ENCODE measurements at places on chromosomes 1 and 21.

GRCh38 chr1:110053552-110054428 is 16.7 kb downstream of the ALX3 start:
- no peak overlapping the region for H3K27ac ChIP-seq
- H3K4me1 ChIP-seq, result peaks cover 7% of the 10 kb centered on the region
- H3K27me3 ChIP-seq, result no peaks in the 10 kb centered on the region

- peak overlapping the region; percentile 96 for H3K4me3 ChIP-seq
- H3K36me3 ChIP-seq, result peaks cover 24% of the 10 kb centered on the region
- no peaks in the 10 kb centered on the region for H3K27me3 ChIP-seq
Observed at GRCh38 chr1:53327182-53327913, 522 bp downstream of the LRP8 start.

GRCh38 chr1:41795205-41795762 is 123.4 kb downstream of the HIVEP3 start:
- no peak for ATAC-seq
- H3K4me3 ChIP-seq, result no peak overlapping the region
- H3K27ac ChIP-seq, result peak overlapping the region; percentile 51
- H3K27me3 ChIP-seq, result no peaks in the 10 kb centered on the region
- H3K4me1 ChIP-seq, result peaks cover 44% of the 10 kb centered on the region

DNA sequence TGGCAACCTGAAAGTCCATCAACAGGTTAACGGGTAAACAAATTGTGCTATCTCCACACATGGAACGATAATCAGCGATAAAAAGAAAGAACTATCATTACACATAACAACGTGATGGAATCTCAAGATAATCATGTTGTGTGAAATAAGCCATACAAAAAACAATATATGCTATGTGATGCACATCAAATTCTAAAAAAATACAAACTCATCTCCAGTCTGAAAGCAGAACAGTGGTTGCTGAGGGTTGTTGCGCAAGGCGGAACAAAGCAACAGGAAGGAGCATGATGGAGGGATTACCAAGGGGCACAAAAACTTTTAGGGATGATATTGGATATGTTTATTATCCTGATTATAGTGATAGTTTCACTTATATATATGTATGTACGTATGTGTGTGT is 324.8 kb downstream of the VAV3 start:
- H3K27ac ChIP-seq, result no peak overlapping the region
- no peaks in the 10 kb centered on the region for H3K4me1 ChIP-seq
- H3K36me3 ChIP-seq, result peaks cover 61% of the 10 kb centered on the region
- no peaks in the 10 kb centered on the region for H3K27me3 ChIP-seq
- H3K4me3 ChIP-seq, result no peak overlapping the region

GRCh38 chr1:101394041-101394440 is 157.2 kb downstream of the S1PR1 start:
- peaks cover 25% of the 10 kb centered on the region for H3K4me1 ChIP-seq
- ATAC-seq, result no peak
- H3K27ac ChIP-seq, result no peak overlapping the region
- no peaks in the 10 kb centered on the region for H3K36me3 ChIP-seq

DNA sequence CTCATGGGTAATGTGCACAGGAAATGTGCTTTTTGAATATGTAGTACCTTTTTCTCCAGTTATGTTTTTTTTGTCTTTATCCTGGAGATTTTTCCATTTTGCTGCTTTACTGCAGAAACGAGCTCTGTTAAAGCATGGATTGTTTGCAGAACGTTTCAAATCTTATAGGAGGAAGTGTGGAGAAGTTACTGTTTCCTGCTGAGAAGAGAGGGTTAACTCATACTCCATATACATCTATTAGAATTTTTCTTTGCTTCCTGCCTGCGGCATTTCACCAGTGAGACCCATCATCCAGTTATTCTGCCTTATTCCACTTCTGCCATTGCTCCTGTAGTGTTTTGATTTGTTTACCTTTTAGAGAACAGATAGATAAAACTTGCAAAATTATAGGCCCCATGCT is 2.0 kb downstream of the RPRD2 start:
- peak overlapping the region; percentile 97 for H3K4me3 ChIP-seq
- peaks cover 31% of the 10 kb centered on the region for H3K4me1 ChIP-seq
- ATAC-seq, result no peak

GRCh38 chr1:245469734-245470133 is 314.9 kb downstream of the KIF26B start:
- H3K27me3 ChIP-seq, result peaks cover 2% of the 10 kb centered on the region
- ATAC-seq, result no peak
- H3K27ac ChIP-seq, result no peak overlapping the region
- no peak overlapping the region for H3K4me3 ChIP-seq
- no peaks in the 10 kb centered on the region for H3K4me1 ChIP-seq

GRCh38 chr1:185442050-185442449 is 125.0 kb upstream of the IVNS1ABP start:
- H3K27me3 ChIP-seq, result no peaks in the 10 kb centered on the region
- H3K4me1 ChIP-seq, result no peaks in the 10 kb centered on the region
- no peaks in the 10 kb centered on the region for H3K36me3 ChIP-seq
- no peak overlapping the region for H3K4me3 ChIP-seq
- peak overlapping the region; percentile 26 for H3K27ac ChIP-seq
- ATAC-seq, result no peak

DNA sequence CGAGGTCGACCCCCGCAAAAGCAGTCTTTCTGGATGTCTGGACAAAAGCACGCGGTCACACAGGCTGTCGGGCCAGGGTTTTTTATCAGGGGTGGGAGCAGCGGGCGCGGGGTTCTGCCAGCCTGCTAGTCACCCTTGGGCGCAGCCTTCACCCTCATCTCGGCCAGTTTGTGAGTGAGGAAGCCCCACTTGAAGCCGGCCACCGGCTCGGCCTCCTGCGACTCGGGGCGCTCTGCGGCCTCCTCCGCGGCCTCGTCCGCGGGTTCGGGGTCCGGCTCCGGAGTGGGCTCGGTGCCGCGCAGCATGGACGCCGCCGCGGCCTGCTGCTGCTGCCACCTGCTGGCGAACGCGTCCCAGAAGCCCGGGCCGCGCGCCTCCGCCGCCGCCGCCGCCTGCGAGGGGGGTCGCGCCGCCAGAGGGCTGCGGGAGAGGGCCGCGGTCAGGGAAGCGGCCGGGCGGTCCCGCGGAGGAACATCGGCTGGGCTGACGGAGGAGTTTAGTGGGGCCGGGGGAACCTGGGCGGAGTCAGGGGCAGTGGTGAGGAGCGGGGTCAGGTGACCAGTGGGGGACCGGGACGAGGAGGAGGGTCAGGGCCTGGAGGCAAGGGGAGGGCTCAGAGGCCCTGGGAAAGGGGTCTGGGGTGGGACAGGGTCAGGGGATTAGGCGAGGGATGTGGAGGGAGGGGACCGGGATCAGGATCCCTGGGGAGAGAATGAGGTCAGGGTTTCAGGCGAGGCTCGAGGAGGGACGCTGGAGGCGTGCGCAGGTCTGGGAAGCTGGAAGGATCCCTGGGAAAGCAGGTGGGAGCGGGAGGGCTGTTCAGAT is 4.5 kb downstream of the C1orf232 start:
- peak overlapping the region; percentile 59 for H3K4me3 ChIP-seq
- peak; percentile 69 for ATAC-seq
- H3K4me1 ChIP-seq, result peaks cover 13% of the 10 kb centered on the region
- H3K27me3 ChIP-seq, result peaks cover 20% of the 10 kb centered on the region
- H3K36me3 ChIP-seq, result no peaks in the 10 kb centered on the region

DNA sequence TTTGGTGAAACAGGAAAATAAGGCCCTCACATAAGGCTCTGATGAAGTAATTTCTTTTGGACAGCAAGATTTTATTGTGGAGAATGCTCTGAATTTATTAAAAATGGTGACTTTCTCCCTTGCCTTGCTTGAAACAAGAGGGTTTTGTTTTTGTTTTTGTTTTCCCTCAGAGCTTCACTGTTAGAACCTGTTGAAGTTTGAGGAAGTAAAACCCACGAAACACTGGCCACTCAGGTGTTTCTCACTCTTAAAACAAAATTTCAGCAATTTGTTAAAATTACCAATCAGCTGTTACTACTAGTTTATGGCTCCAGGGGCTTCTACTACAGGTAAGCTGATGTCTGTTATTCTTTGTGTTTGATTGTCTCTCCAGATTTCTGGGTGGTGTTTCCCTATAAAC is 112.6 kb upstream of the B3GALT2 start:
- ATAC-seq, result no peak
- no peaks in the 10 kb centered on the region for H3K36me3 ChIP-seq
- H3K4me1 ChIP-seq, result peaks cover 4% of the 10 kb centered on the region
- H3K4me3 ChIP-seq, result no peak overlapping the region
- H3K27me3 ChIP-seq, result peaks cover 8% of the 10 kb centered on the region
- no peak overlapping the region for H3K27ac ChIP-seq

DNA sequence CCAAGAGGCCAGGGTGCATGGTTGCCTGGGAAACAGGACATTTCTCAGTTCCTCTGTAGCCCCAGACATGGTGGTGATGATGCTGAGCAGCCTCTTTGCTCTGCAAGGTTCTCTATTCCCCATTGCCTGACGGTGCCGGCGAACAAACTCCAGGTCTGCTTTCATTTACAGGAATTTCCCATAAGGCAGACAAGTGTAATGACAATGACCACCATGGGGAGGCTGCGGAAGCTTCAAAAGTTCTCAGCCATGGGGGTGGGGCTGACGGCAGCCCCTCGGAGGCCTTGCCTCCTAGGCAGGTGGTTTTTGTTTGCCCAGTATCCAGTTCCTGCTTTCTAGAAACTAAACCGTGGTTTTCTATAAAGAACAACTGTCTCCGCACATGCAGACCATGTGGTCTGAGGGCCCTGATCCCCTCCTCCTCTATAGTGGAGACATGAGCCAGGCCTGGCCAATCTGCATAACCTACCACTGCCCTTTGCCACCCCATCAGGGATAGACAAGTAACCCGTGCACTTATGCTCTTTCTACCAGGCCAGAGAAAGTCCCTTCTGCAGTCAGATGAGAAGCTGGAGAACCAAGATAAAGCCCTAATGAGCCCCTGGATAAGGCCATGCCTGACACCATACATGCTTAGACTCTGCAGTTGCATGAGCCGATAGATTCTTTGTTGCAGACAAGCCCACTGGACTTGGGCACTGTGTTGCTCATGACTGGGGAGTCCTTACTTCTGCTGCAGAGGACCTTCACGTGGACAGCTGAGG is 54.1 kb downstream of the LDLRAD2 start:
- H3K27me3 ChIP-seq, result no peaks in the 10 kb centered on the region
- ATAC-seq, result peak; percentile 87
- H3K4me3 ChIP-seq, result no peak overlapping the region
- H3K27ac ChIP-seq, result peak overlapping the region; percentile 86
- peaks cover 23% of the 10 kb centered on the region for H3K4me1 ChIP-seq
- H3K36me3 ChIP-seq, result no peaks in the 10 kb centered on the region

DNA sequence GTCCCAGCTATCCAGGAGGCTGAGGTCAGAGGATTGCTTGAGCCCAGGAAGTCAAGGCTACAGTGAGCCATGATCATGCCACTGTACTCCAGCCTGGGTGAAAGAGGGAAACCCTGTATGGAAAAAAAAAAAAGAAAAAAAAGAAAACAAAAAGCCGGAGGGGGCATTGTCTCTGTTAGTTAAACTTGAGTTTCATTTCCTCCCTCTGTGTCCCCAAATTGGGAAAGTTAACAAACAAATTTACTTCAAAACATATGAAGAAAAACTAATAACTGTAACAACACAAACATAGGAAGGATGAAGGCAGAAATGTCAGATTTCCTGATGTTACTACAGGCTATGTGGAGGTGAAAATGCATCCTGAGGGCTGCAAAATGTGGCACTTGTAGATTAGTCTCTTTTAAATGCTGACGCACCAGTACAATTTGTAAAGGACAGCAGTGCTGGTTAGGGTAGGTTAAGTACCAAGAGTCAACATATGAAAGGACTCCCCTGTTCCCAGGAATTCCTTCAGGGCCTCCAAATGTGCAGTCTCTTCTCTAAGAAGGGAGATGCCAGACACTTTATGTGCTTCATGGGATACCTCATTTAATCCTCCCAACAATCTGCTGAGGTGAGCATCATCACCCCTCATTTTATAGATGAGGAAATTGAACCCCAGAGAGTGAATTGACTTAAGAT is 52.9 kb downstream of the DEGS1 start:
- ATAC-seq, result peak; percentile 36
- H3K4me1 ChIP-seq, result peaks cover 6% of the 10 kb centered on the region
- H3K4me3 ChIP-seq, result no peak overlapping the region
- H3K27ac ChIP-seq, result peak overlapping the region; percentile 60
- H3K36me3 ChIP-seq, result peaks cover 33% of the 10 kb centered on the region
- H3K27me3 ChIP-seq, result no peaks in the 10 kb centered on the region

GRCh38 chr1:151549199-151549598 is 9.1 kb downstream of the TUFT1 start:
- H3K36me3 ChIP-seq, result no peaks in the 10 kb centered on the region
- no peak for ATAC-seq

GRCh38 chr1:161038523-161039153 is at the start of gene TSTD1:
Gene TSTD1, minus strand, starts transcription at chr1:161038964. Its CDS starts 75 bp downstream, at chr1:161038889.
- H3K27ac ChIP-seq, result peak within 1 kb of the TSS; percentile 93
- peak within 1 kb of the TSS; percentile 98 for H3K4me3 ChIP-seq
- H3K27me3 ChIP-seq, result no peaks in the 10 kb centered on the region
- peak; percentile 97 for ATAC-seq
- H3K4me1 ChIP-seq, result peaks cover 43% of the 10 kb centered on the region

DNA sequence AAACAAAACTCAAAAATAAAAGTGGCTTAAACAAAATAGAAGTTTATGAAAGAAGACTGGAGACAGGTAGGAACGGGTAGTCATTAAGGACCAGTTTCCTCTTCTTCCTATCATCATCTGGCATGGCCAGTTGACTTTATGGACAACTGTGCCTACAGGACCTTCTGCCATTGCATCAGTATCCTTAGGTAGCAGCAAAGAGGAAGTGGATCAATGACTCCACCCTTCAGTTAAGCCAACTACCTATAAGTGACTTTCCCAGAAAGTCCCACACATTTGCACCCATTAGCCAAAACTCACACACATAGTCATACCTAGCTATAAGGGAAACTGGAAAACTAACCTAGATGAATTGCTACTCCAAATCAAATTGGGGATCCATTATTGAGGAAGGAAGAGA is 51.7 kb downstream of the RASAL2 start:
- no peak for ATAC-seq
- H3K4me3 ChIP-seq, result no peak overlapping the region
- H3K36me3 ChIP-seq, result no peaks in the 10 kb centered on the region
- no peaks in the 10 kb centered on the region for H3K4me1 ChIP-seq
- H3K27ac ChIP-seq, result no peak overlapping the region

GRCh38 chr1:62050165-62050564 is 144.5 kb upstream of the L1TD1 start:
- no peaks in the 10 kb centered on the region for H3K4me1 ChIP-seq
- H3K36me3 ChIP-seq, result peaks cover 44% of the 10 kb centered on the region
- no peak overlapping the region for H3K4me3 ChIP-seq
- ATAC-seq, result no peak
- no peak overlapping the region for H3K27ac ChIP-seq

- H3K27ac ChIP-seq, result no peak overlapping the region
- no peak for ATAC-seq
- H3K36me3 ChIP-seq, result peaks cover 48% of the 10 kb centered on the region
- no peaks in the 10 kb centered on the region for H3K27me3 ChIP-seq
Observed at GRCh38 chr1:16628361-16629111, 15.2 kb upstream of the NBPF1 start.

GRCh38 chr1:168116327-168116799 is 20.4 kb downstream of the GPR161 start:
- H3K36me3 ChIP-seq, result no peaks in the 10 kb centered on the region
- H3K27me3 ChIP-seq, result no peaks in the 10 kb centered on the region
- no peak overlapping the region for H3K27ac ChIP-seq
- no peak overlapping the region for H3K4me3 ChIP-seq
- no peak for ATAC-seq
- no peaks in the 10 kb centered on the region for H3K4me1 ChIP-seq

GRCh38 chr1:225304996-225305395 is 122.8 kb downstream of the LBR start:
- no peak overlapping the region for H3K4me3 ChIP-seq
- no peaks in the 10 kb centered on the region for H3K36me3 ChIP-seq
- peaks cover 2% of the 10 kb centered on the region for H3K27me3 ChIP-seq
- no peak for ATAC-seq
- H3K27ac ChIP-seq, result no peak overlapping the region
